ENCODE measurements at places on chromosomes 5 and 9.

DNA sequence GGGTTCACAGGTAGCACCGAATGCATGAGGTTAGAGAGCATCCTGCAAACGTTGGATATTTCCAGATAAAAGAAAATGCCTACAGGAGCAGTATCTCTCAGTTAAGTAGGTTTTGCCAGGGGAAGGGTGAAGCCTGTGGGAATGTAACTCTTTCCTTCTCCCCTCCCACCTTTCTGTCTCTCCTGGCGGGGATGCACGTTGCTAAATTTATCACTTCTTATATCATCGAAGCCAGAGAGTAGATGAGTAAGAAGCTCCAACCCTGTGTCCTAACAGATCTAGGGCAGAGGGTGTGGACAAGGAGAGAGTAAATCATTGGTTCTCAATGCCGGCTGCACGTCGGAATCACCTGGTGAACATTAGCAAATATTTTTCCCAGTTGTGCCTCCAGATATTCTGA lies 457.5 kb downstream of the ENC1 start:
- DNase-seq: no peak

- DNase-seq: no peak
Measured at GRCh38 chr9:134212809-134213507, 48.6 kb upstream of the RNU6ATAC start.

DNA sequence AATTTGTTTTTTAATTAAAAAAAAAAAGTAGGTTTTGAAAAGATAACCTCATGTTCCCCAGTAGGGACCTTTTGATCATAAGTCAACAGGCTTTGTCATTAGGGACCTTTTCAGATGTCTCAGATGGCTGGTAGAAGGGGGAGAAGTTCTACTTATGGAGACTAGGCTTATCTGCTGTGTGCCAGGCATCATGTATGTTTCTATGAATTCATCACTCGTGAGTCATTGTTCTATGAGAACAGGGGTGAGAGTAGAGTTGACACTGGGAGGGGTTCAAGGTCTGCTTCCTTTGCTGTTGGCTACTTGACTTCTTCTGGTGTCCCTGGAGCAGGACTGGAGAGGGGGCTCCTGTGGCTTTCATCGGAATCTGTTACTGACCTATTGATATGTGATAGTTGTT lies 138.8 kb downstream of the KDM4C start:
- DNase-seq: no peak

DNA sequence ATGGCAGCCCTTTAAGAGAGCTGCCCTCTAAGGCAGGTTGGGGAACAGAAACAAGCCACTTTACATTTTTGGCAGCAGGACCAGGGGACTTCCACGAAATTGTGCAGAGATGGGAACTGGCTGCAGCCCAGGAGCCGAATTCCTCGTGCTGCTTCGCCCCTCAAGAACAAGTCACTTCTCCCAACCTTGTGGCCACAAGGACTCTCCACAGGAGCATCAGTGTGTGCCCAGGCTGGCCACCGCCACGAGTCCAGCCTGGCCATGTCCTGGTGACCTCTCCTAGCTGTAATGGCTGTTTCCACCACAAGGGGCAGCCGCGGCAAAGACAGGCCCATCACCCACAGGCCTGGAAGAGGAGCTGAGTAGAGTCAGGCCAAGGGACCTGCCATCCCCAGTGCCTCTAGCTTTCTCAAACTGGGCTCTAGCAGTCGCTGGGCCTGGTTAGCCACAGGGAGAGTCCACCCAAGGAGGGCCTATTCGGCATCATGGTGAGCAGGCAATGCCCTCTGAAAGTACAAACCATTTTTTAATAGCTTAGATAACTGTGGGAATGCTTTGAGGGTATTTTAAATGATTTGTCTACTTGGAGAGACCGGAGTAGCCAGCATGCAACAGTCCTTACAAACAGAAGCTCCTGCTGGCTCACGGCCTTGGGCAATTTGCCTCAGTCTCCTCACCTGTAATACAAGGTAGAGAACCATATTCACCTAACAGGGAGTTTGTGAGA lies 129.0 kb downstream of the COL23A1 start:
- peak; percentile 65 for DNase-seq

- DNase-seq: no peak
Measured at GRCh38 chr5:31638345-31638744, 586 bp upstream of the PDZD2 start.

- DNase-seq: no peak
Measured at GRCh38 chr9:131277287-131277909, 1.1 kb upstream of the FAM78A start.

GRCh38 chr9:128361296-128361985 lies 9.7 kb upstream of the URM1 start:
- DNase-seq: no peak

GRCh38 chr5:95892784-95893354 lies 68.8 kb downstream of the ELL2 start:
- DNase-seq: peak; percentile 14

DNA sequence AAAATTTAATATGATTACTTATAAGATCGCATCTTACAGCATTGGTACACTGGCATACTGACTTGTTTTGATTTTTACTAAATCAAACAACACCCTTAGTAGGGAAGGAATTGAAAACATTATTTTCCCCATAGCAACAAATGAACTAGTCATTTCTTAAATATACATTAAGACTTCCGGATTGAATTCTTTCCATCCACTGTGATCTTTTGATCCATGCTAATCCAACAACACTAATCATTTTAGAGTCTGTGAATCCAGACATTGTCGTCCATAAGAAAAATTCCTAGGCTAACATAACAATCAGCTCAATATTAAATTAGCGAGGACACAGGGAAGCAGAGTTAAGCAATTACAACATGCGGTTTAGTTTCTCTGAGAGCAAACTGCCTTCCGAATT lies 21.6 kb upstream of the ERAP1 start:
- no peak for DNase-seq

DNA sequence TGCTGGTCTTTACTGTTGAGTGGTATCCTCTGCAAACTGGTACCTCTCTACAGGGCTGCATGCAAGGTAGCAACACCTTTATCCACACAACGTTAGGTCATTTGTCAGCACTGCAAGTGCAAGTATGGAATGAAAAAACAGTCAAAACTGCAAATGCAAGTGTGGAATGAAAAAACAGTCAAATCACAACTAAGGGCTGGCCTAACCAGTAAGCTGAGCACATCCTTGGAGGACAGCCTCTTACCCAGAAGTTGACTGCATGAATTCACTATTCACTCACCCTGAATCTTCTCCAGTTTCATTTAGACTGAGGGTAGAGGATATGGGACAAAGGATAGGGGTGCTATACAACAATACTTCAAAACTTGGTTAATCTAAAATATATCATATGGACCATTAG lies 158.4 kb downstream of the PPP2R2B start:
- no peak for DNase-seq

DNA sequence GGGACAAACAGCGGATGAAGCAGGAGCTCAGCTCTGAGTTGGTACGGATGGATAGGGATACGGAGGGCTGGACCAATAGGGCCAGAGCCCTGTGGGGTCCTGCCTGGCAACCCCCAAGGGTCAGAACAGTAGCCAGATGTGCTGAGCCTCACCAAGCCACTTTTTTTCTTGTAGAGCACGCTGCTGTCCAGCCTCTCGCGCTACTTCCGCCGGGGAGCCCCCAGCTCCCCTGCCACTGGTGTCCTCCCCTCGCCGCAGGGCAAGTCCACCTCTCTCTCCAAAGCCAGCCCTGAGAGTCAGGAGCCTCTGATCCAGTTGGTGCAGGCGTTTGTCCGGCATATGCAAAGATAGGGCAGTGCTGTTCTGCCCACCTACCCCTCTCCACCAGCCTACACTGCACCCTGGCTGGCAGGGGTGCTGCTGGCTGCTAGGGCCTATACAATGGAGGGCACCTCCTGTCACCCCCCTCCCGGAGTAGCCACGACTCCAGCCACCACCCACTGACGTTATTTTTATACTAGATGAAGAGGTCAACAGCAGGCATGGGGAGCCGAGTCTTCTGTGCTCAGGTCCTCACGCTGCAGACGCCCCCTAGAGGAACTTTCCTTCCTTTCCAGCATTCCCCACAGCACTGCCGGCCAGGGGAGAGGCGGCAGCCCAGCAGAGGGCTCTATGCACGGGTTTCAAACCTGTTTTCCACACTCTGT lies 21.6 kb downstream of the SH3GLB2 start:
- DNase-seq: peak; percentile 77

GRCh38 chr5:78376315-78376714 lies 15.9 kb downstream of the SCAMP1 start:
- DNase-seq: no peak

GRCh38 chr5:128271859-128272464 lies 188.4 kb downstream of the SLC12A2 start:
- no peak for DNase-seq

DNA sequence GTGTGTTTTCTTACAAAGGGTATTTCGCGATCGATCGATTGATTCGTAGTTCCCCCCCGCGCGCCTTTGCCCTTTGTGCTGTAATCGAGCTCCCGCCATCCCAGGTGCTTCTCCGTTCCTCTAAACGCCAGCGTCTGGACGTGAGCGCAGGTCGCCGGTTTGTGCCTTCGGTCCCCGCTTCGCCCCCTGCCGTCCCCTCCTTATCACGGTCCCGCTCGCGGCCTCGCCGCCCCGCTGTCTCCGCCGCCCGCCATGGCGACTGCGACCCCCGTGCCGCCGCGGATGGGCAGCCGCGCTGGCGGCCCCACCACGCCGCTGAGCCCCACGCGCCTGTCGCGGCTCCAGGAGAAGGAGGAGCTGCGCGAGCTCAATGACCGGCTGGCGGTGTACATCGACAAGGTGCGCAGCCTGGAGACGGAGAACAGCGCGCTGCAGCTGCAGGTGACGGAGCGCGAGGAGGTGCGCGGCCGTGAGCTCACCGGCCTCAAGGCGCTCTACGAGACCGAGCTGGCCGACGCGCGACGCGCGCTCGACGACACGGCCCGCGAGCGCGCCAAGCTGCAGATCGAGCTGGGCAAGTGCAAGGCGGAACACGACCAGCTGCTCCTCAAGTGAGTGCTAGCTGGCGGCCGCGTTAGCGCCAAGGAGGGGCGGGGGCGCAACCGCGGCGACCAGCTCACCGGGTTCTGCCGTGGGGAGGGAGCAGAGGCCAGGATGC lies 480 bp downstream of the LMNB1 start:
- no peak for DNase-seq

- no peak for DNase-seq
Measured at GRCh38 chr5:137280656-137281055, 218.5 kb downstream of the SPOCK1 start.

- no peak for DNase-seq
Measured at GRCh38 chr9:16184964-16185646, 632.3 kb downstream of the CCDC171 start.

GRCh38 chr5:72587661-72588308 lies 80.6 kb upstream of the ZNF366 start:
- DNase-seq: no peak

- no peak for DNase-seq
Measured at GRCh38 chr9:131769361-131769760, 29.5 kb upstream of the RAPGEF1 start.

- DNase-seq: peak; percentile 14
Measured at GRCh38 chr9:98410185-98410697, 154.8 kb upstream of the TBC1D2 start.

GRCh38 chr5:176360894-176361436 lies 599 bp downstream of the KIAA1191 start:
- DNase-seq: no peak

- no peak for DNase-seq
Measured at GRCh38 chr5:3357291-3357690, 238.3 kb upstream of the IRX1 start.

DNA sequence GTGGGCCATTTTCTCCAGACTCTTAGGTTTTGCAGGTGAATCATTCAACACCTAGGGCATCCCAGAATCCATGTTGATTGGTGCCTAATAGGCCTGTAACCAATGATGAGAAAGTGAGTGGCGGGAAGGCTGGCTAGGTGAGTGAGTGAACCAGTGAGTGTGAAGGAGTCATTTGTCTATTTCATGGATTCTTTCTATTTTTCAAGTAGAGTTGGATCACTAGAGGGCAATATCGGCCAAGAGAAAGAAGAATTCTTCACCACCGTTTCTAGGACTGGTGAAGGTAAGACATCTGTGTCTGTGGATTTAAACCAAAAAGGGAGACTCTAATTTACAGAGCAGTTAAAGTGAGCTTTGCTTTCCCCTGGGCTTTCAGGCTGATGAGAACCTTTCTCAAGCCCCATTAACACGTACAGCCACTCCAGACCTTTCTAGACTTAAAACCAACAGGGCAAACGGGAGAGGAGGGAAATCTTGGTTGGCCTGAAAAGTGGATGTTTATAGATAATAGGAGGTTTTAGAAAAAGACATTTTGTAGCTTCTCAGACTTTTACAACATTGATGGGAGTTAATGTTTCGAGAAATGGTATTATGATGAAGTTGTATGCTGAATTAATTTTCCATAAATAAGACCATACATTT lies 114.3 kb upstream of the IL12B start:
- DNase-seq: peak; percentile 55

DNA sequence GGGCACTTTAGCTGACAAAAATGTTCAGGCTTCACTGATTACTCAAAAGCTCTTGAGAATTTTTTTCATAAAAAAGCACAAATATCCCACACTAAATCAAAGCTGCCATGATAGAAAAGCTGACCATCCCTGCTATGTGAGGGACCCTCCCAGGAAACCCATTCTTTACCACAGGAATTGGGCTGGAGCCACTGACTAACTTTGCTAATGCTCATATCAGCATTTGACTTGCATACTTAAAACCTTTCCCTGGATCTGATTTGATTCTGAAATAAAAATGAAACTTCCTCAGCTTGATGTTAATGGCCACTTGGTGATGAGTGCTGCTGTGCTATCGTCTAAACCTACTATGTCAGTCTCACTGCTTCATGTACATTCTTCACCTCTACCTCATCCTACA lies 243.6 kb downstream of the PRELID2 start:
- no peak for DNase-seq

DNA sequence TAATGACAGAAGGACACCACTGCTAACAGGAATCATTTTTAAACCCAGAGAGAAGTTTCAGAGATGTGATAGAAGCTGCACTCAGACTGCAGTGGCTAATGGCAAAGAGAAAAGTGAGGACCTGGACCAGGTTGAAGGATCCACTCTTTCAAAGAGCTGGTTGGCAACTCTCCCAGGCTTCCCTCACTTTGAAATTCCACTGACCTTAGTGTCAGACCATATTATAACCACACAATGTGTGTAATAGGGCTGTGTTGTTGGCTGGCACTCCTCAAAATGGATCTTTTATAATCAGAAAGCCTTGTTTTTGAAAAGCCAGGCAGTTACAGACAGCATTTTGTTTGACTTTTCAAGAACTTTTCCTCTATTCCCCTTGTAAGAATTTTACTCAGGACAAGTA lies 280.7 kb downstream of the PRELID2 start:
- DNase-seq: no peak

DNA sequence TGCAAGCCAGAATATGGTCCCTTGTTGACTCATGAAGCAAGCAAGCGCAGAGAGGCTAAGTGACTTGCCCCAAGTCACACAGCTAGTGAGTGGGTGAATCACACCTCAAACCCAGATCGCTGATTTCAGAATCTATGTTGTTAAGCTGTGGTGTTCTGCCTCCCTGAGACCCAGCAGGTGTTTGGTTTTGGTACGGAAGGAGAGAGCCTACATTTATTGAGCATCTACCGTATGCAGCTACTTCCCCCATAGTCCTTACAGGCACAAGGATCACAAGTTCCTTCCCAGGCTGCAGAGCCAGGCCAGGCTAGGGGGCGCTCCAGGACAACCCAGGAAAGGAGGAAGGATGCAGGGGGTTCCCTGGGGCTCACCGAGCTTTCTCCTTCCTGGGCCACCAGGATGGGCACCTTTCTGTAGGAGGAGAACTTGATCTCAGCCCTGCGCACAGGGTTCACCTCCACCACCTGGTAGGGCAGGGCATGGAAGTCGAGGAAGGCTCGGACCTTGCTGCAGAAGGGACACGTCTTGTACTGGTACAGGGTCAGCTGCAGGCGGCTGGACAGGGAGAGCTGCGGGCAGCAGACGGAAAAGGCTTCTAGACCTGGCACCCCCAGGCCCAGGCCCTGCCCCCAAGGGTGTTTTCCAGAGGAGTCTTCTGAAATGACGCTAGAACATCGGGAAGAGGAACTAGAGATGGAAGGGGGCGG lies 2.5 kb downstream of the PTGES2 start:
- DNase-seq: peak; percentile 25

Data from hippocampal formation (tissue), 2 donors.